ENCODE measurements at places on chromosomes 5 and 9.

DNA sequence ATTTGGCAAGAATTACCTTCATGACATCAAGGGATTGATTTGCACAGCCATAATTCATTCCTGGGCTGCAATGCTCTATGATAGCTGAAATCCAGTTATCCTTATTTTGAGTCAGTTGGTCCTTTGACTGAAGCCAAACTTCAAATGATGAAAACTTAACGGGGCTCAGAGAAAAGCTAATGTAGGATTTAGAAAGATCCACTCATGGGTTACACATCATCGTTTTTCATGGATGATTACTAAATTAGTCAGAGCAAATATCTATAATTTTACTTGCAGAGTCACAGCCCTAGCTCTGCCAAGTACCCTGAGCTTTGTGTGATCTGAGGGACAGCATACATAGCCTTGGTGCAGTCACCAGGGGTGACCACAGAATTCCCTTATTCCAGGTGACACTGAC is 27.3 kb upstream of the MUSK start:
- no peak for DNase-seq

DNA sequence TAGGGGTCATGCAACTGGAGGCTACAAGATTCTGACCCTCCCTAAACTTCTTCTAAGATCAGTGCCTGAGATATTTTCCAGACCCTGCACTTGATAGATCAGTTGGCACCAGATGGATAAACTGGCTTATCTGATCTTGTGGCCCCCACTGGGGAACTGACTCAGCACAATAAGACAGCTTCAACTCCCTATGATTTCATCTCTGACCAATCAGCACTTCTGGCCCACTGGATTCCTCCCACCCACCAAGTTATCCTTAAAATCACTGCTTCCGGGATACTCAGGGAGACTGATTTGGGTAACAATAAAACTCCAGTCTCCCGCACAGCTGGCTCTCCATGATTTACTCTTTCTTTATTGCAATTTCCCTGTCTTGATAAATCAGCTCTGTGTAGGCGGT is 2180.4 kb upstream of the WWC1 start:
- DNase-seq = no peak

DNA sequence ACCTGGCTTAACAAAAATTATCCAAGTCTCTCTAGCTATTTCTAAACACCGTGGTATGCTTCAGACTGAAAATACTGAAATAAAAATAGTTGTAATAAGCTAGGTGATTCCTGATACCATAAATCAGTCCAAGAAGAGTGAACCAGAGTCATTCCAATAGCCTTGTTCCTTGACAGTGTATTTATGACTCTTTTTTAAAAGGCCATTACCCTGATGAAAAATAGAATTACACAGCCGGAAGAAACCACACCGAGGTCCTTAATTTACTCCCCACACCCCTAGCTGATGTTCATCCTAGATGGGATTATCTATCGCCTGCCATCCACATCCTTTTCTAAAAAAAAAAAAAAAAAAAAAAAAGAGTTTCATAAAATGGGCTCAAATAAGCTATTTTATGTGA is 457.6 kb upstream of the GRAMD2B start:
- no peak for DNase-seq

- no peak for DNase-seq
These were observed 11.6 kb upstream of the FAM169A start for GRCh38 chr5:74877624-74878304.

DNA sequence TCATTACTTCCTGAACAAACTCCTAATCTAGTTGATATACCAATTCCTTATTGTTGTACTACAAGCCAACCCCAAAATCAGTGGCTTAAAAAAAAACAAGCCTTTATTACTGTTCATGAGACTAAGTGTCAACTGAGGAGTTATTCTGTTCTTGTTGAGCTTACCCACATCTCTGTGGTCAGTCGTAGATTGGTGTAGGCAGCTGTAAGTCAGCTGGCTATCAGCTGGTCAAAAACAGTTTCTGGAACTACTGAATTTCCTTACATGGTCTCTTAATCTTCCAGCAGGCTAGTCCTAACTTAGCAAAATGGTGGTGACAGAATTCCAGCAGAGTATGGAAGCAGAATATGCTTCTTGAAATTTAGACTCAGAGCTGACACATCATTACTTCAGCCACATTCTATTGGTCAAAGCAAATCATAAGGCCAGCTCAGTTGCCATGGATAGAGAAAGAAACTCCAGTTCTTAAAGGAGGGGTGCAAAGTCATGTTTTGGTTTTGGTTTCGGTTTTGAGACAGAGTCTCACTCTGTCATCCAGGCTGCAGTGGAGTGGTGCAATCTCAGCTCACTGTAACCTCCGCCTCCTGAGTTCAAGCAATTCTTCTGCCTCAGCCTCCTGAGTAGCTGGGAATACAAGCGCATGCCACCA is 386.1 kb upstream of the MPDZ start:
- DNase-seq = no peak

All from stimulated activated CD8-positive, alpha-beta memory T cell treated with anti-CD3 and anti-CD28 coated beads, Interleukin-2, amount 100 ng/mL, for 1 hour (primary cell).